EL (cell line): ENCODE measurements at places on chromosomes 3 and 15.

DNA sequence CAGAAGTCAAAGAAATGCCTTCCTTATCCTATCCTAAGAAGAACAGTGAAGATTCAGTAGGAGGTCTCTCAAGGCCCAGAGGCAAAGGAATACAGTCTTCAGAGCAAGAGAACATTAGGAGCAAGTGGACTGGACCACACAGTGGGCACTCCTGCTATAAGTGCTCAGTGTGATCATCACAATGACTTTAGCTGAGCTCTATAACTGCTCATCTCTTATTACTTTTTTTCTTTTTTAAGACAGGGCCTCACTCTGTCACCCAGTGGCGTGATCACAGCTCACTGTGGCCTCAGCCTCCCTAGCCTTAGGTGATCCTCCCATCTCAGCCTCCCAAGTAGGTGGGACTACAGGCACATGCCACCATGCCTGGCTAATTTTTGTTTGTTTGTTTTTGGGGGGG lies 48.1 kb downstream of the COL8A1 start:
- DNase-seq: no peak

DNA sequence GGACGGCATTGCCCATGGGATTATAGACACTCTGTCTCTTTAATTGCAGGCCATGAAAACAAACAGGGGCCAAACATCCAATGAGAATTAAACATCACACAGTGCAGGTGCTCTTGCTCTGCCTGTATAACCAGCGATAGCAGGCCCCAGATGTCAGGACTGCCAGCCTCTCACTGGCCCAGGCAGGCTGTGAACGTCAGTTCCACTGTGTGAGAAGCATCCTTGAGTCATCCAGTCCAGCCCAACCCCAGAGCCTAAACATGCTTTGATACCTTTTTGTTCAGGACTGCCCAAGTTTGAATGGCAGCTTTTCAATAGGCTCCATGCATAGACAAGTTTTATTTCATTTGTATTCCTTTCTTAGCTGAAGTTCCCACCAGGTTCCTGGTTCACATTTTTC lies 189.8 kb downstream of the SLCO3A1 start:
- no peak for DNase-seq

DNA sequence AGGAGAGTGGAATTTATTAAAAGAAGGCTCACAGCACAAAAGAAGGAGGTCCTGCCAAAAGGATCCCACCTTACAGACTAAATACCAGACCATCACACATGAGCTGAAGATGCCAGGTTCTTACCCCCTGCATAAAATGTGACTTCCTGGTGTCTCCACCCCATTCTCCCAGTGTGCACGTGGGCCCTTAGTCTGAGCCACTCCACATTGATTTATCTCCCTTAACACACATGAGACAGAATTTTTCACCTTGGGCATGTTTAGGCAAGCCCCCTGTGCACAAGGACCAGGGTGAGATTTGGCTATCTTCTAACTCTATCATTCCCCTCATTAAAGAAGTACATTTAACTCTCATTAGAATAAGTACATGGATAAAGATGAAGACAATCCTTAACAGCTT lies 916.7 kb downstream of the PLOD2 start:
- no peak for DNase-seq

DNA sequence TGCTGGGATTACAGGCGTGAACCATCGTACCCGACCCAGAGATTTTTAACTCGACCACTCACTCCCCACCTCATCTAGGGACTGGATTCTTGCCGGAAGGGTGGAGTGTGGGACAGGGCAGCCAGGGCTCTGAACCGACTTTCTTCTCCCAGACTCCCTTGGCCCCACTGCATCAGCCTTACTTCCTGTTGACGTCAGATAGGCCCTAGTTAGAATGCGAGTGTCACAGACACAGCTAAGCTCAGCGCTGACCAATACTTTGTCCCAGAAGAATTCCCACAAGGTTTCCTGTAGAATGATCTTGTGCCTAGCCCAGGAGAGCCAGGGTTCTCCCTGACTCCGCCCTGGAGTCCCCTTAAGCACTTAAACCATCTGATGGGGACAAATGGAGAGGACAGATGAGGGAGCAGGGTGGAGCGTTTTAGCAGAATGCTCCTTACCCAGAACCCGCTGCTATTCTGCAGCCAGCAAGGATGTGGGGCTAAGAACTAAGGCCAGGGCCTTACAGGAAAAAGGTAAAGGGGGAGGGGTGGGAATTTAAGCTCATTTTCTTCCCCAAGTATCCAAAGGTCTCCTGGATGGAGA lies 5.8 kb upstream of the TUSC2 start:
- peak; percentile 78 for DNase-seq

DNA sequence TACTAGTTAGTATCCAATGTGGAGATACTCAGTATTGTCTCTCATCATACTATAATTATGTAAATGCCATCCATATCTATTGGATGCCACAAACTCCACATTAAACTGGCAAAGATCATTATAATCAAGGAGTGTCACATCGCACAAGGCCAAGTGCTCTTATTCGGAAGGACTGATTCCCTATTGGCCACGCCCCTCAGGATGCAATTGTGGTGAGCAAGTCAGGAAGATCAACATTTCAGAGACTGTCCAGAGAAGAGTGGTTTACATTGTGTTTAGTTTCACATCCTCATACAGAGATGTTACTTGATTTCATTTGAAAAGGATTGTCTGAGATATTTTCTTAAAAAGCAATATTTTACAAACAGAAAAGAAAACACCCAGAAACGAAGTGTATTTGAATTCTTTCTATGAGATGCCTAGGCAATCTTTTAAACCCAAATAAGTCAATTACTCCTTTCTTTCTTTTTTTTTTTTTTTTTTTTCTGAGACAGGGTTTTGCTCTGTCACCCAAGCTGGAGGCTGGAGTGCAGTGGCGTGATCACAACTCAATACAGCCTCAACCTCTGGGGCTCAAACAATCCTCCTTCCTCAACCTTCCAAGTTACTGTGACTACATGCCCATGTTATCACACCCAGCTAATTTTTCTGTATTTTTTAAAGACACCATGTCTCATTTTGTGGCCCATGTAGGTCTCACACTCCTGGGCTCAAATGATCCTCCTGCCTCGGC lies 369.1 kb downstream of the RBMS3 start:
- peak; percentile 45 for DNase-seq

GRCh38 chr15:22780267-22780666 lies 6.2 kb upstream of the NIPA1 start:
- DNase-seq: no peak

GRCh38 chr15:83919319-83919830 lies 265.5 kb downstream of the ADAMTSL3 start:
- no peak for DNase-seq

DNA sequence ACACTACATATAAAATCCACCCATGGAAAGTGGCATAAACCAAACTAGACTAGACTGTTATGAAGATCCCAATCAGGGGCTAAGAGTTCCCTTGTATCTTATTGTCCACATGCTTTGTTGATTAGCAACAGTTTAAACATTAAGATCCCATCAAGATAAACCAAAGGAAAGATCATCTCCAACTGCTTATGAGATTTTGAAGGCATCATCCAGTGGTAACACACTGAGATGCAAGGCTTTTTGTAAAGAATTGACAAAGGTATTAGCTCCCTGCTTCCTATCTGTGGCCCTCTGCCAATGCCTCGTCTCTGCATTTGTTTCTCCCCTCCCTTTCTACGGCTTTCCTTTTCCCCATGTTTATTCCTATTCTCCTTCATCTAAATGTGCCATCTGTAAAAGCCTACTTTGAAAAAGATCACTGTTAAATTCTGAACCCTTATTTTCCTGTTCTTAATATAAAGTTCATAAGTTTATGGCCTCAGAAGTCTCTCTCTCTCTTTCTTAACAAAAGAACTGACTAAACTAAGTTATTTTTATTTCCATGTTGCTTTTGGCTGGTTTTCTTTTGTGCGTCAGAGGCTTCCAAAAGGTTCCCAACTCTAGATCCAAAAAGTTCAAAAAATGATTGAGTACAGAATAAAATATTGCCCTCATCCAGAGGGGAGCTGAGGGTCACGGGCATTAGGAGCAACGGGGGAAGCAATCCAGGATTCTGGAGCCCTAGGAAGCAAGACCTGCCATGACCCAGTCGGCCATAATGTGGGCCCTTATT lies 5.5 kb downstream of the PLD1 start:
- DNase-seq: no peak

DNA sequence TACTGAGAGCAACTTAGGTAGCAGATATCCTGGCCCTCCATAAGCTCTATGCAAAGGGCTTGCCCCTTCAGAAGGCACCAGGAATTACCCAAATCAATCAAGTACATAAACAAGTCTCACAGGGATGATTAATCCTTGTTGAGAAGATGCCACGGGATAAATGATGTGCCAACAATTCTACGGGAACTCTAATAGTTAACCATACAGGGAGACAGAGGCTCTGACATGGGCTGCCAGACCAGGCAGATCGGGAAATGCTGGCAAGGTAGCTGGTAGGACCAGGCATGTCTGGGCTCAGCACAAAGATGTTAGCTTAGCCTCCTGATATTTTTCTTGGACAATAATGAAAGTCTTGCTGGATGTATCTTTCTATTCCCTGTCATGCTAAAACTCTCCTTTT lies 249.3 kb upstream of the THBS1 start:
- no peak for DNase-seq

GRCh38 chr15:31464216-31465082 lies 137.8 kb downstream of the KLF13 start:
- DNase-seq: no peak

DNA sequence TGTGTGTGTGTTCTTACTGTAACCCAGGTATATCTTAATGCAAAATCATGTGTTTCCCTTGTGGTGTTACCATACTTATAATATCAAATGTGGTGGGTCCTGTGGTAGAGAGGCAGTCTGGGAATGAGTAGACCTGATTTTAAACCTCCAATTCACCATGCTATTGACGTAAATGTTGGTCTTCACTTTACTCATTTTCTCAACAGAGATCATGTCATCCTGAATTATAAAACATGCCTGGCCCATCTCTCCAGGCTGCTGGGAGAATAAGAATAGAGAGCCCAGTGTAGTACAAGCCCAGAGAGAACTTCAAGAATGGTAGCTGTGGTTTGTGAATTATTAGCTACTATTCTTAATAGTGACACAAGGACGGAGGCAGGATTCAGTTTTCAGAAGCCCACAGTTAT lies 88.1 kb downstream of the MBNL1 start:
- no peak for DNase-seq

DNA sequence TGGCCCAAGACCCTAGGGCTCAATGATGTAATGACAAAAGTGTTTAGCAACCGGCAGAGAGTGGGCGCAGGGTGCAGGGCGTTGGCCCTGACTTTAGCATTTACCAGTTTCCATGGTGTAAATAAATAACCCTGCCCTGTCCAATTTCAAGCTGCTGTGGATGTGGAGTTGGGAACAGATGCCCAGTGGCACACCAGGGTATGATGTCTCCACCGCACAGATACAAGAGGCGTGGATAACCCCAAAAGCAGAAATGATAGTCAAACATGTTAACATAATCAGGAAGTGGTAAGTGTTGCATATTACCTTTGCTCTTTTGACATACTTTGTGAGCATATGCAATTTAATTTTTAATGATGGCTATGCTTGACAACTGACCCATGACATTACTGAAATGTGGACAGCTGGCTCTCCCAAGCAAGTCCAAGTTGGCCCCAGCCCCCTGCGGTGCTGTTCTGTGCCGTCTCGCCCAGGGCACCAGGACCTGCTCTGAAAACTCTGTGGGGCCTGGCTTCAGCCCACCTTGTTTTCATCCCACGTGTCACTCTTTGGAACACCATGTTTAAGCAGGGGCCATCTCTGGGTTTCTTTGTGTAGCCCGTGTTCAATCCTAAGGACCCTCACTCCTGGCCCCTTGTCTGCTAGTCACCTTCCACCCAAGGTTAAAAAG lies 10.8 kb upstream of the ANPEP start:
- no peak for DNase-seq

DNA sequence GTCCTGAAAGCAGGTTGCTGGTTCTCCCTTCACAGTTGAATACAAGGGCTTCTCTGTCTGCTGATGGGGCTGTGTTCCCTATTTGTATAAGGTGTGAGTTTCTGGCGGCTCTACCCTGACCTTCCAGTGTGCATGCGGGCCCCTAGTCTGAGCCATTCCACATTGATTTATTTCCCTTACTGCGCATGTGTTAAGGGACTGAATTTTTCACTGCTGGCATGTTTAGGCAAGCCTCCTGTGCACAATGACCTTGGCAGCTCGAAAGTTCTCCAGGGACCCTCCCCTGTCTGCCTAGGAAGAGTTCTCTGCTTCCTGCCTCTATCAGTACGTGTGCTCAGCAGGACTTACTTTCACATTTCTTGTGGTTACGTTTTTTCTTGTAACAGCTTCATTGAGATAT lies 11.4 kb downstream of the TRAK1 start:
- no peak for DNase-seq

GRCh38 chr3:133453383-133453782 lies 53.5 kb downstream of the BFSP2 start:
- no peak for DNase-seq

GRCh38 chr3:48320996-48321395 lies 12.5 kb downstream of the SPINK8 start:
- no peak for DNase-seq
